CD4-positive, alpha-beta T cell treated with Interleukin-2 at 100 ng/mL for 4 hours (primary cell): ENCODE measurements at places on chromosomes 1 and 21.
A peak's percentile ranks its signal among the peaks of the same experiment; 100 is the strongest.

GRCh38 chr1:58621391-58621790, 44.3 kb upstream of the TACSTD2 start:
- no peak for DNase-seq

- DNase-seq, result peak; percentile 83
Observed at GRCh38 chr1:226738995-226739695, at the start of gene ITPKB. Gene ITPKB (minus strand): TSS chr1:226739282. CDS start chr1:226737458, 1,824 bp downstream.

DNA sequence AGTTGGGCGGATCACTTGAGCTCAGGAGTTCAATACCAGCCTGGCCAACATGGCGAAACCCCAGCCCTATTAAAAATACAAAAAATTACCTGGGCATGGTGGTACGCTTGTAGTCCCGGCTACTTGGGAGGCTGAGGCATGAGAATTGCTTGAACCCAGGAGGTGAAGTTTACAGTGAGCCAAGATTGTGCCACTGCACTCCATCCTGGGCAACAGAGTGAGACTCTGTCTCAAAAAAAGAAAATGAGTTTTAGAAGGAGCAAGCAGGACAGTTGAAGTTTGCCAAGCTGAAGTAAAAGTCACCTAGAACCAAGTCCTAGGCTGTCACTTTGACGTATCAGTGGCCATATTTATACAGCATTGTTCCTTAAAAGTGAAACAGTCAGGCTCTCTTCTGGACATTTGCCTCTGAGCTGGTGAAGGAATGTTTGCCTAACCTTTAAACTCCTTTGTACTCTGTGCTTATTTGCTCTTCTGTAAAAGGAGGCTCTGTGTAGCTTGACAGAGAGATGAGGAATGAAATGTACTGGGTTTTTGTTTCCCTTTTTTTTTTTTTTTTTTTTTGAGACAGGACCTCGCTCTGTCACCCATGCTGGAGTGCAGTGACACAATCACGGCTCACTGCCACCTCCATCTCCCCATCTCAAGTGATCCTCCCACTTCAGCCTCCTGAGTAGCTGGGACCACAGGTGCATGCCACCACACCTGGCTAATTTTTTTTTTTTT, 2.8 kb downstream of the RAB4A start:
- DNase-seq, result no peak

- DNase-seq, result no peak
Observed at GRCh38 chr1:54571326-54571725, 23.3 kb downstream of the ACOT11 start.

DNA sequence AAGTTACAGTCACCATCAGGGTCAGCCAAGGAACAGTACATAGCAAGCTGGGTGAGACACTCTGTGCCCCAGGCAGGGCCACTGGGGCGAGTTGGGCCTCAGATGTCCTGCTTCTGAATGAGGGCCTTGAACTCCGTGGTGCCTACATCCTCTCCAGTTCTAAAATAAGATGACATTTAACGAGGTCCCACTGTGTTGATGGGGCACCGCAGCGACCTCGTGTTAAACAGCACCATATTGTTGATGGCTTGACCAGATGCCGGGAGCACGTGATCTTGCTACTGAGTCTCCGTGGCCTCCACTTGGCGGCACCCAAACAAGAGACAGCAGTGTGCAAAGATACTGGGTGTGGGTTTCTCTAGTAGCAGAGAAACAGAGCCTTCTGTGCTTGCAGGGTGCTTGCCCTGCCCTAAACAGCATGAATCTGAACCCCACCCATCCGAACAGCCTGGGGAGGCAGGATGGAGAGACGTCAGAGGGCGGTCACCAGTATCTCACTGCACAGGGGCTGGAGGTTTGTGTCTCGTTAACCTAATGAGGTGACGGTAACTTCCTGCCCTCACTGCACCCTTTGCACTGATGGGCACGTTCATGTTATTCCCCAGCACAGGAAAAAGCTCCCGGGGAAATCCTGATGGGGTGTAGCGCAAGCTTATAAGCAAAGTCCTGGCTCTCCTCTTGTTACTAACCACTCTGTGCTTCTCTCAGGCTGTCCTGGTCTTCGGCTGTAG, 324.4 kb downstream of the AJAP1 start:
- DNase-seq, result no peak

- no peak for DNase-seq
Observed at GRCh38 chr1:29901624-29902325, 665.5 kb downstream of the PTPRU start.

DNA sequence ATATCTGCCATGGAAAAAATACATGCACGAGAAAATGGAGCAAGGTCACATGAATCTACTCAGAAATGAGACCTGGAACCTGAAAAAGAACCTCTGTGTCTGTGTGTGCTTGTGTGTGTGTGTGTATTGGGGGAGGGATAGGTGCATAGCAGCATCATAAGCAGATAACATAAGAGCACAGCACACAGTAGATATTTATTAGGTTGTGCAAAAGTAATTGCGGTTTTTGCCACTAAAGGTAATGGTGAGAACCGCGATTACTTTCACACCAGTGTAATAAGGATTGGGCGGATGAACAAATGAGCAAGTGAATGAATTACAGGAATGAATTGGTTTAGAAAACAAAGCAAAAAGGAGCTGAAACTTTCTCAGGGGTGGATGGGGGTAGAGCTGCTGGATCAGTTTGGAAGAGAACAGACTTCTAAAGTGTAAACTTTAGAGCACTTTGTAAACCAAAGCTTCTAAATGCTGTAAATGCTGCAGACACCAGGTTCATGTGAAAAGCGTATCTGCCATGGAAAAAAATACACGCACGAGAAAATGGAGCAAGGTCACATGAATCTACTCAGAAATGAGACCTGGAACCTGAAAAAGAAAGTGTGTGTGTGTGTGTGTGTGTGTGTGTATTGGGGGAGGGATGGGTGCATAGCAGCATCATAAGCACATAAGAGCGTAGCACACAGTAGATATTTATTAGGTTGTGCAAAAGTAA, 156.9 kb downstream of the TOMM20 start:
- no peak for DNase-seq

DNA sequence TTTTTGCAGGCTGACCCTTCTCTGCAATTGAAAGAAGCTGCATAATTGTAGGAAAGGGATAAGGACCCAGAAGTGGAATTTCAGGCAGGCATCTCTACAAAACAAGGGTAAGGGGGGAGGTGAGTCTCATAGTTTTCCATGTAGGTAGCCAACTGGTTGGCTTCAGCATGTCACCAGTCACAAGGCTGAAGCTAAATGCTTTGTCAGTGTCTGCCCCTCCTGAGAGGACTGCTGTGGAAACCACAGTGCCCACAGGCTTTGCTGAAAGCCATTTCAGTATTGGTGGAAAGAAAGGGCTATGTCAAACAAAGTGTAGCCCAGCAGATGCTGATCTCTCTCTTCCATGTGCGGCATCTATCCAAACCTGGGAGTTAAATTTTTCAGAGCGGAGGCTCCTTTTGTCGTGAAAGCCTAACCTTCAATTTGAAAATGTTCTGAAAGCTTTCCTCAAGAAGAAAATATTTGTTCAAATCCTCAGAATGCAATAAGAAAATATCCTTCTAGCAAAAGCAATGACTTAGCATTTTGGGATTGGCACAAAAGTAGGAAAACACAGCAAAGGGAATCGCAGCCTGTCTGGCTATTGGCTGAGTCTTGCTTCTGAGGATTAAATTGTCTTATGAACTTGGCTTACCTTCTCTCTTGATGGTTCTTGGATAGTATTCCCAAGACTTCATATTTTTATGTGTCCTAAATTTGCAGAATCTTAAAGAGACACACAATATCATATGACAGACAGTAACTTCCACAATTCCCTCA, 591.7 kb downstream of the PLPP3 start:
- no peak for DNase-seq

GRCh38 chr1:84634536-84635205, 55.6 kb downstream of the SSX2IP start:
- DNase-seq, result no peak

- DNase-seq, result peak; percentile 82
Observed at GRCh38 chr1:207336559-207337467, 15.3 kb downstream of the CD55 start.

GRCh38 chr1:57137980-57138379, 172.2 kb upstream of the C8B start:
- no peak for DNase-seq

DNA sequence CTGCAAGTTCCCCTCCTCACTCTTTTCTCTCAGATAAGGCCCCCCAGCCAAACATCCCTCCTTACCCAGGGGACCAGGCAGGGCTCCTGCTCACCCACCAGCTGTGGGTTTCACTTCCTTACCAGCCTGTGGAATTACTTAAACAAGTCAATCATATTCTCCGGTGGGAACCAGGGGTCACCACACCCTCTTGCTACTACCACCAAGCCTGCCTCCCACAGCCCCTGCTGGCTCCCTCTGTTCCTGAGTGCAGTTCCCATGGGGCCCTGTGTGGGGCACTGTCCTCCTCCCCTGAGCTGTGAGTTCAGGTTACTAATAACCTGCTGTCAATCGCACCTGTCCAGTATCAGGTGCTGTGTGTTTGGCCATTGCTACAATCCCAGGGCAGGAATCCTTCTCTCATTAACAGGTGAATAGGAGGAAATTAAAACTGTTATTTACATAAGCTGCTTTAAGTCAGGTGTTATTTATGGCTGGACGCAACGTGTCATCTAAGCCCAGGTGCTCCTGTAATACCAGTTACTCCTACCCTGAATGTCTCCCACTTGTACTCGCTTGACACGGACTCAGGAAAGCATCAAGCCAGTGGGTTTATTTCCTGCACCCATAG, 53.1 kb upstream of the LBR start:
- DNase-seq, result peak; percentile 44

- DNase-seq, result no peak
Observed at GRCh38 chr1:30634507-30634906, 88.9 kb downstream of the MATN1 start.

- no peak for DNase-seq
Observed at GRCh38 chr1:8330271-8331125, 12.6 kb downstream of the SLC45A1 start.

GRCh38 chr1:217718873-217719272, 87.7 kb downstream of the SPATA17 start:
- DNase-seq, result no peak

DNA sequence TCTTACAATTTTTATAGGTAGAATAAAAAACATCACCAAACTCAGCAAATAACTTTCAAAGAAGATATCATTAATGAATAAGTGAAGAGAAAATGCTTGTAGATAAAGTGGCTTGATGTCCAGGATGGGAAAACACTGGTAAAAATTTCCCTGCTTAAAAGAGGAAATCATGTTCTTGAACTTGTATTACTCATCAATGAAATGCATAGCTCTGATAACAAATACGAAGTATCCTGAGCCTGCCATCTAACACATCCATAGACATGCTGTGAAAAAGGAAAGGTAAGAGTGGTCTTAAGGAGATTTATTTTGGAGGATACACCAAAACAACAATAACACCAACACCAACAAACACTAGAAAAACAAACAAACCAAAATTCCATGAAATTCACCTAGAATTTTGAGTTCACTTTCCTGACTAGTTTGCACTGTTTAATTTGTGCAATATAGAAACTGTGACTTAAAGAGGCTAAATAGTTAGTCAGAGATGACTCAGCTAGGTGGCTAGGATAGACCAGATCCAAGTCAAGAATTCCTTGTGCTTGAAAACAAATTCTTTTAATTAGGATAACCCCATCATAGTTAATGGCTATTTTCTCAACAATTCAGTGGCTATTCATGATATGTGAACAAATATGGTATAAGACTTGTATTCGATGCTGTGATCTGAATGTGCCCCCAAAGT, 179.8 kb upstream of the KCNK2 start:
- no peak for DNase-seq

DNA sequence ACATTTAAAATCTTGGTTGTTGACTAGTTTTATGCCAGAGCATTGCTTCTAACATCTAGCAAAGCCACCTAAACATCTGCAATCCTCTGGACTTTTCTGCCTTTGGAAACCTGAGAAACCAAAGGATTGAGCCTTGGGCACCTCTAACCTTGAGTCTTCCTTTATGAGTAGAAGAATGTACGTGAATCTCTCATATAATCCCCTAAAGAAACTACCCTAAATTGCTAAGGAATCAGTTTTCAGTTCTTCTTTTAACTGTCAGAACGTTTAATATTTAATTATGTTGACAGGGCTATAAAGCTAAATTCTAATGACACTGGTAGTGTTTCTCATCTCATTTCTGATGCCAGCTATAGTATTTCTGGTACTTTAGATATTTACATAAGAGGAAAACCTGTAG, 997.3 kb downstream of the AMY1C start:
- no peak for DNase-seq

- DNase-seq, result no peak
Observed at GRCh38 chr21:41511858-41512257, 3.9 kb upstream of the TMPRSS2 start.

- DNase-seq, result no peak
Observed at GRCh38 chr1:5620997-5621396, 371.2 kb downstream of the NPHP4 start.

- DNase-seq, result peak; percentile 72
Observed at GRCh38 chr1:24391882-24392603, 21.5 kb downstream of the STPG1 start.

- DNase-seq, result no peak
Observed at GRCh38 chr1:21184276-21184675, 7.6 kb upstream of the EIF4G3 start.

DNA sequence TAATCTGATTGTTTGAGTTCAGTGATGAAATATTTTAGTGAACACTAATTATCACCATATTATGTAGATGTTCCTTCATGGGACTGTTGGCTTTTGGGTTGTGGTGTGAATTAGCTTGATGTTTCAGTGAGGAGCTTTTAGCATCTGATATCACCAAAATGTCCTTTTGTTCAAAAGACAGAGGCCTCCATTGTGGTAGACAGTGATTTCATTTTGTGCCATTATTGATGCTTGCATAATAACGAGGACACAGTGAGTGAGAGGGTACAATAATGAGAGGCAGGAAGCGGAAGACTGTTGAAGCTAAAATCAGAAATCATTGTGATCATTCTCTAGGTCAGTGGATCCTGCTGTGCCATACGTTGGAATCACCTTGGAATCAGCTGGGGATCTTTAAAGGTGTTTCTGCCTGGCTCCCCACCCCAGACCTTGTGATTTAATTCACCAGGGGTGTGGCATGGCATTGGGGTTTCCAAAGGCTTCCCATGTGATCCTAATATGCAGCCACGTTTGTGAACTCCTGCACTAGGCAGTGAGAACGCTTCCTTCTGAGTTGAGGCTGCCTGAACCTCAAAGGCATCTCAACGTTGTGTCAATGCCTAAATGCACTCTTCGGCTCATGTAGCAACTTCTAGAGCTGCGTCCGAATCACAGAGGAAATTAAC, 82.1 kb upstream of the KIF1B start:
- no peak for DNase-seq

DNA sequence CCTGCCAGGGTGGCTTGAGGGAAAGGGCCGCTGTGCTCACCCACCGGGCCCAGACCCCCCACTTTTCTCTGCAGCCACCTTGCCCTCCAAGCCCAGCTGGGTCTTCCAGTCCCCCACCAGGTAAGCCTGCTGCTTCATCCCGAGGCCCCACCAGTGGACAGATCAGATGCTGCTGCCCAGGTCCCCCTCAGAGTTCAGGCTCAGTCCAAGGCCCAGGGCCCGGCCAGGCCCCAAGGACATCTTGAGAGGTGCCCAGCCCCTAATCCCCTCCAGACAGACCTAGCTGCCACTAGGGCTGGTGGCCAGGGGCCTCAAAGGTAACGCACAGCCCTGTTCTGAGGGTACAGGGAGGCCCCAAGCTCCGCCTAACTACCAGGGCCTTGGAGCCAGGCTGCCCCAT, 58.6 kb downstream of the MEGF6 start:
- no peak for DNase-seq
